ENCODE measurements at places on chromosomes 5 and 9.

GRCh38 chr5:179780362-179780761, 13.4 kb upstream of the LTC4S start:
- DNase-seq: no peak

DNA sequence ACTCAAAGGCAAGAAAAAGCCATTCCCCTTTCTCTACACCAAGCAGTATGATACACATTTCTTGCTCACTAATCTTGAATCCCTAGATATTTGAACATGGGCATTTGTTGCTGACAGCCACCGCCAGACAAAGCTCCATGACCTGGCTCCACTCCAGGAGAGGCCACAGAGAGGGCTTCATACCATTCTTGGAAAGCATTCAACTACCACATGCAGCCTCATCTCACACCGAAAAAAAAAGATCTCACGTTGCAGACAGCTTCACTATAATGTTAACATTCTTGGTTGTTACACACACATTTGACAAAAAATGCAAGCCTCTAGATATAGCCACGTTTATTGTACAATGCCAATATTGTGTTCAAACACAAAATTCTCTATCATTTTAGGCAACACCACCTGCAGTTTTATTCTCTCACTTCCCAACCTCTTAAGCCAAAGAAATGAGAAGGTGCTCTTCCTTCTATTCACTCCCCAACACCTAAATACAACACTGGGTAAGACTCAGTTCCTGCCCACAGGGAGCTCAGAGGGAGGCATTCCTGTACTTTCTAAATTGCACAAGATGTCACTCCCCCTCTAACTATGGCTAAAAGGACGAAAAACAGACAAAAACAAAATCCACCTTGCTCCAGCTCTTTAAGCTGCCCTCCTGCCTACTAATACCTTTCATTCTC, 222.4 kb downstream of the TSSK1B start:
- no peak for DNase-seq

DNA sequence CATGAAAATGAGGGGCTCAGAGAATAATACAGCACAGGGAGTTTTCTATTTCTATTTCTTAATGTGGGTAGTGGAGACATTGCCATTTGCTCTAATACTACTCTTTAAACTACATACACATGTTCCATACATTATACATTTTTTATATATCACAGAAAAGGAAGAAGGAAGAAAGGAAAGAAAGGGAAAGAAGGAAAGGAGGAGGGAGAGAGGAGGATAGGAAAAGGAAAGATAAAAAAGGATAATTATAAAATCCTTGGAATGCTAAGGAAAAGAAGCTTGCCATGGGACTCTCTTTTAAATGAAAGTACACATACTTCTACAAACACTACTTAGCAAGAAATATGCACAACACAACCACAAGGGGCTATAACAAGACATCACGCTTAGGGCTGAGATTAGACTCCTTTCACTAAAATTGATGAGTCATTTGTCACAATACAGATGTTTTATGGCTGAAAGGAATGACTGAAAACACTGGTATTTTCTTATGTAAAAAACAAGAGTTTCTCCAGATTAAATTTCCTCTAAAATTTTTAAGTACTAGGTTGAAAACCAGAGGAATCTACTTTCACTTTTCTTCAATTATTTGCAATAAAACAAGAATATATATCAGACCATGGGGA, 219.8 kb downstream of the ARL15 start:
- DNase-seq: no peak

DNA sequence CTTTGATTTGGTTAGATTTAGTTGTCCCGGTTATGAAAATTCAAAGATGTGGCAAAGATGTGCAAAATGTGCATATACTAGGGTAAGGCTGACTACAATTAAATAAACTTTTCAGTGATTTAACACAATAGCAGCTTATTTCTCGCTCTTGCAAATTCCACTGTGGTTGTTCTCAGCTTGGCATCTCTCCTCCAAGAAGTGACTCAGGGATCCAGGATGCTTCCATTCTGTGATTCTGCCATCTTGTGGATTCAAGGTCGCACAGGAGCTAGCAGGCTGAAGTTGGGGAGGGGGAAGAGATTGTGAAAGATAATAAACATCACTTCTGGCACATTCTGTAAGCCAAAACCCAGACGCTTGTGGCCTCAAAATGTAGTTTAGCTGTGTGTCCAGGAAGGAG, 60.1 kb upstream of the TGFBR1 start:
- no peak for DNase-seq

- DNase-seq: no peak
Observed at GRCh38 chr5:10536931-10537579, 26.8 kb upstream of the ANKRD33B start.

- no peak for DNase-seq
Observed at GRCh38 chr9:33232815-33233214, 7.2 kb upstream of the SPINK4 start.

All from ecto neural progenitor cell (in vitro differentiated cells).